Omental fat pad (tissue), 4 donors: ENCODE measurements at places on chromosomes 6 and 20. TPM values are rescaled to one million over a fixed set of nuclear protein-coding genes. Genes with fewer than 3 reads are reported as not detected.

DNA sequence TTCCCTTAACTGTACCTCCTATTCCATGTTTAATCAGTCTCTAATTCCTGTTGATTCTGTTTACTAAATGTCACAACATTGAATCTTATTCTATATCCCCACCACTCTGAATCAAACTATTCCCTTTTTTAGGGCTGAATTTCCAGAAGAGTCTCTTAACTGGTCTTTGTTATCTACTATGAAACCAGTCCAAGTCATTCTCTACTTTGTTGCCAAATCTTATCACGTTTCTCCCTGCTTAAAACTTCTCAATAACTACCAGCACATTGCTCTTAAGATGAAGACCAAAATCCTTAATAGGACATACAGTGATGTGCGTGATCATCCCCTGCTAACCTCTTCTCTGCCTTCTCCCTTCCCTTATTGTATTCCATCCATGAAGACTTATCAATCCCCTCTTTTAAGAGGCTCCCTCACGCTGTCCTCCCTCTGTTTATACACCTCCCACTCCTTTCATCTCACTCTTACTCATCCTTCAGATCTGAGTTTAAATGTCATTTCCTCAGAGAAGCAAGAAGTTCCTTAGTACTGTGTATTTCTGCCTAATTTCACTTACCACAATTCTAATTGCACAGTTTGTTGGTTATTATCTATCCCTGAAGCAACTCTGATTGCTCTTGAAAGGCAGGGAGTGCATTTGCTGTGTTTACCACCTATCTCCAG lies 143.0 kb upstream of the AHI1 start:
- no peak for DNase-seq

DNA sequence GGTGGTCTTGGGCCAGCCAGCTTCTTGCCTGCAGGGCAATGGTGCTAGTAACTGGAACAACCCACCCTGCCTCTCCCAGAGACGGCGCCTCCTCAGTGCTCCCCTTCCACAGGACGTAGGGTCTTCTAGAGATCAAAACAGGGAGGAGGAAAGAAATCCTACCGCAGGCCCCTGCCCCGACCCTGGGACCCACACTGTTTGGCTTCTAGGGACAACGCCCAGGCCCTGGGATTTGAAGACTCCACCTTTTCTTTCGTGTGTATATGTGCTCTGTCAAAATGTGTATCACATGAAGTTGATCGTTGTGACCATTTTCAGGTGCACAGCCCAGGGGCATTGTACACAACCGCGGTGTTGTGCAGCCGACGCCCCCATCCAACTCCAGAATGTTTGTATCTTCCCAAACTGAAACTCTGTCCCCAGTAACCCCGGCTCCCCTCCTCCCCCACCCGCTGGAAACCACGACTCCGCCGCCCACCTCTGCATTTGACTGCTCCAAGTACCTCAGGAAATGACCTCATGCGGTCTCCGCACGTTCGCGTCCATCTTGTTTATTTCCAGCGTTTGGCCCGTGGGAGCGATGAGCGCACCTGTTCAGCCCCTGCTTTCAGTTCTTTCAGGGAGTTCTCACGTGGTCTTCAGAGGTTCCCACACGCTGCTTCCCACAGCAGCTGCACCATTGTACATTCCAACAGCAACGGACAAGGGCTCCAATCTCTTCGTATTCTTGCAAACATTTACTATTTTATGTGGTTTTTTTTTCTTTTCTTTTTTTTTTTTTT lies 3.4 kb upstream of the BHLHE23 start:
- DNase-seq, result no peak

DNA sequence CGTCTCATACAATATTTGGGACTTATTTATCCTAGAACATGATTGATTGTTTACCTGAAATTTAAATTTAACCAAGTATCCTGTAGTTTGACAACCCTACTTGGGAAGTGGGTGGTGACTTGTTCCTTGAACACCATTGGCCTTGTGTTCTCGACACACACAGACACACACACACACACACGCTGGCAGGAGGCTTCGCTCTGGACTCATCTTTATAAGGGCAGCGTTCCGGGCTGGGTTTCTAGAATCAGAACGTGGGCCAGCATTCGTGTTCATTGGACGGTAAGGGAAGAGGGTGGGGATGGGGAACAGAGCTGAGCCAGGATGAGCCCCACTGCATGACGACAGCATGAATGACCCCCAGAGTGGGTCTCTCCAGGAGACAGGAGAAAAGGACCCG lies 16.2 kb upstream of the SSTR4 start:
- no peak for DNase-seq

Gene MACROD2
- 7.9 TPM for total RNA-seq

Gene PRSS35
- not detected for total RNA-seq
